Retina (tissue), 1 donor: ENCODE measurements at places on chromosomes 6 and 20.

GRCh38 chr6:95231416-95231815 lies 345.9 kb upstream of the MANEA start:
- DNase-seq, result no peak

GRCh38 chr20:52974179-52974594 lies 2.0 kb downstream of the TSHZ2 start:
- no peak for DNase-seq

DNA sequence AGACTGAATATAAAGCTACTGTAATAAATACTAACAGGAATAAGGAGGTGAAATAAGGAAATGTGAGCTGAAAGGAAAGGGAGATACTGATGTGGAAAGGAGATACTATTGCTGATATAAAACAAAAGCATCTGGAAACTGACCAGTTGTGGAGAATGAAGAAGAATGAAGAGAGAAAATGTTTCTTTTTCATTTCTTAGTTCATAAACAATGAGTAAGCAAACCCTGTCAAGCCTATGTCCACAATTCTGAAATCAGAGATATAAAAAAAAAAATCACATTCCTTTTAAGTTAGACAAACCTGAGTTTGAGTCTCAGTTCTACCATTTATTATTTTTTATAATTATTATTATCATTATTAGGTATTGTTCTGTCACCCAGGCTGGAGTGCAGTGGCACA lies 121.6 kb upstream of the GJE1 start:
- DNase-seq, result no peak

GRCh38 chr20:32478576-32478975 lies 106.6 kb downstream of the NOL4L start:
- no peak for DNase-seq

- peak; percentile 6 for DNase-seq
Observed at GRCh38 chr6:170093658-170094596, 197.0 kb downstream of the DLL1 start.

GRCh38 chr20:50487397-50487796 lies 22.8 kb upstream of the PTPN1 start:
- DNase-seq, result no peak

- DNase-seq, result no peak
Observed at GRCh38 chr6:139591075-139591865, 216.8 kb upstream of the CITED2 start.

DNA sequence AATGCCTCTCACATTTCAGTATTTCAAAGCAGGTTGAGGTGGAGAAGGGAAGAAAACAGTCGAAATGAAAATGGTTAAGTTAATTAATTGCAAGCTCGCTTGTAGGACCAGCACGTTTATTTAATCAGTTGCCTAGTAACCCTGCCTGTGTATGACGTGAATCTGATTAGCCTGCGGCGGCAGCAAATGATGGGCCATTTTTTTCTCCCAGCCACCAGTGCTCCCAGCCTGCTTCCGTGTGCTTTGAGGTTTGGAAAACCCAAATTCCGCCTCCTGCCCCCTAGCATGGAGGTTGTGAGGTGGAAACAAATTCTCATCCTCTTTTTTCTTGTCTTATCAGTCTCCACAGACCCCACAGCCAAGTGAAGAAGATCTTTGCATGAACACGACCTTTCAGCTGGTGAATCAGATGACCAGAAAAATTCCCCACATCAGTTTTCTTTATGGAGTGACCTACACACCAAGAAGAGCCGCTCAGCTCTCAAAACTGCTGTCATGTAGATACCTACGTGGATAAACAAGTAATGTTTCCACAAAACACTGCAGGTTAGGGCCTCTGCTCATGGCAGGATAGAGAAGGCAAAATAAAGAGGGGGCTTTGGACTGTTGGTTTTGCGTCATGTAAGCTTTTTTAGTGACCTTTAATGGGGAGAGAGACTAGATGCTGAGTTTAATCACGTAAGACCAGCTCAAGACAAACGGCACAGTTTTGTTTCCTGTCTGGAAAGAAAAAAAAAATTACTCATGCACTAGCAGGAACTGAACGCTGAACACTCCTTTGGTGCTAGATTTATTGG lies 572.9 kb upstream of the NOX3 start:
- DNase-seq, result no peak

GRCh38 chr6:133288662-133289061 lies 47.5 kb downstream of the EYA4 start:
- no peak for DNase-seq

GRCh38 chr20:56439771-56440291 lies 27.8 kb downstream of the CASS4 start:
- no peak for DNase-seq

DNA sequence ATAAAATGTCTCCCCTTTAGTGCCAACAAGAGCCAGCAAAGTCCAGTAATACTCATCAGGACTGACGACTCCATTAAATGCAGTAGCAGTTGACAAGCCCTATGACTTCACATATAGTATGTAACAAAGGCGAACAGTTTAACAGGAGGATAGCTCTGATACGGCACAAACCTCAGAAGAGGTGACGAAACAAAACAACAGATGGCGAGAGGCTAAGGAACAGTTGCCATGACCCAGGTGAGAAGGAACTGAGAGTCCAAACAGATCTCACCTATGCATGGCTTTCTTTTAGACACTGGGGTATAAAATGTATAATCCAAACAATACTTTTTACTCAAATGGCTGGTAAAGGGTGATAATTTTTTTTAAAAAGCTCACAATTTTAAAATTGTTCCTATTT lies 37.1 kb downstream of the SYNE1 start:
- DNase-seq, result no peak

GRCh38 chr6:93453956-93454355 lies 34.6 kb upstream of the EPHA7 start:
- no peak for DNase-seq

DNA sequence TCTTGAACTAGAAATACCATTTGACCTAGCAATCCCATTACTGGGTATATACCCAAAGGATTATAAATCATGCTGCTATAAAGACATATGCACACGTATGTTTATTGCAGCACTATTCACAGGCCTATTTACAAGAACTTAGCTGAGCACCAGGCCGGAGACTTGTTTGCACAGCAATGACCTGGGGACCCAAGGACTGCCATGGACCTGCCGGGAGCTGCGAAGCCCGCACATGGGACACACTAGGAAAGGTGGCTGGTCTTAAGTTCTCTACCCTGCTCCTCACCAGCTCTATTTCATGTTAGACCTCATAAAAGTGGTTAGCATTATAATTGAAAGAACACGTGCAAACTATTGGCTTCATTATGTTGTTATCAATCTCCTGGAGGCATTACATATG lies 70.4 kb upstream of the CST7 start:
- no peak for DNase-seq

DNA sequence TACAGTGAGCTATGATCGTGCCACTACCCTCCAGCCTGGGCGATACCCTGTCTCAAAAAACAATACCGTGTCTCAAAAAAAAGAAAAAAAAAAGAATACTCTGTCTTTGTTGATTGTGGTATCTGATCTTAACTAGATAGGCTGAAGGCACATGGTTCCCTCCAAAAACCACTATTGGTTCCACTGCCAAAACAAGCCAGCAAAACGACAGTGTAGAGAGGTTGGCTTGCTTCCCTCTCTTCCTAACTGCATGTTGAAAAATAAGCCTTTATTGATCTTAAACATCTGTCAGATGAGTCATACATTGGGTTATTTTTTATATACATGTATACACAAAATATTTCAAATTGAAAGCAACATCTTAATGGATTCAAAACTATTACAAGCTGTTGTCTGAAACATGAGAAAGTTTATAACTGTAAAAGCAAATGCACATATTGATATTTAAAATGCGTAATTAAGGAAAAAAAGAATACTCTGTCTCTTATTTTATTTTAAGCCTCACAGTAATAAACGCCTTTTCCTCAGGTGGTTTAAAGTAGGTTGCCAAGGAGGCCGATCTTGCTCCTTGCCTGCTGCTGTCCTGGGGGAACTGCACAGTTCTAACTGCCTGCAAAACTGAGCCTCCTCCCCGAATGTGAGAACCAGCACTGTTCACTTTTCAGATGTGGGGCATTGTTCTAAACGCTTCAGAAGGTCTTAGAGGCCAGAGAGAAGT lies 7.0 kb upstream of the NINL start:
- DNase-seq, result no peak

DNA sequence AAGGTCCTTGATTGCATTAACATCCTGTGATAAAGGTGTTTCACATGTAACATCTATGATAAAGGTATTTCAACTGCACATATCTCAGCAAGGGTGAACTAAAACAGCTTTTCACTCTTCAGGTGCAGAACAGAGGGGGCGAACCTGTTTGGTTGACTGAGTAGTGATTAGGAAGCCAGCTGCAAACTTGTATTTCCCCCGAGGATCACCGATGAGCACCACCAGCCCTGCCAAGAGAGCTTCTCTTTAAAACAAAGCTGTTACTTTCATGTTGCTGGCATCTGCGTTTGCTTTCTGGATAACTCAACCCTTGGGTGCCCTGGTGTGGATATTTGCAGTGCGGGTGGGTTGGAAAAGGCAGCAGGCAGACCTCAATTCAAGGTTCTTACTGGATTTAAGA lies 39.6 kb downstream of the JAG1 start:
- no peak for DNase-seq

DNA sequence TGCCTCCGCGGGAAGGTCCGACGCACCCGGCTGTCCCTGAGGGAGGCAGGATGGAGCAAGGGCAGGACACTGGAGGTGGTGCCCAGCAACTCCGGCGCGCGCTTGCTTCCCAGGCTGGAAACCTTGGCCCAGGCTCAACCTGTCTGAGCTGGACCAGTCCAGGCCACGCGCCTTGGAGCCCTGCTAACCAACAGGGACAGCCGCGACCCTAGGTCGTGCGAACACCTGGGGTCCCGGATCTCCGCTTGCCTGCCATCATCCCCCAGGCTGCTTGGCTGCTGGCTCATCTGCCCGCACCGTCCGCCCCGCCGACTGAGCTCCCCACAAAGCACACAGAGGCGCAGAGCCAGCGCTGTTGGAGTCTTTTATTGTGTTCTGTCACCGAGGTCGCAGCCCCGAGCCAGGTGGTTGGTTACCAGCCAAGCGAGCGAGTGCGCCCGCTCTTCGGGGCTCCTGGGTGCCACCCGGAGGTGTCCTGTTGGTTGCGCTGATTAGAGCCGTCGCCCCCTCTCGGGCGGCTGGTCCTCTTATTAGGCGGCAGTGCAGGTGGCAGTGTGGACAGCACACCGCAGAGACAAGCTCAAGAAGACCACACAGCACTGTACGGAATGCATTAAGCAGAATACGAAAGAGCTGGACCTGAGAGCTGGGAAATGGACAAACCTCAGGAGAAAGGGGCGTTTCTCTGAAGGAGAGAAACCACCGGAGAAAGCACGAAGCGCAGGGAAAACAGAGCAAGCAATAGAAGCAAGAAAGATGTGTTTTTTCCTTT lies 3.8 kb downstream of the COL12A1 start:
- DNase-seq, result peak; percentile 80

DNA sequence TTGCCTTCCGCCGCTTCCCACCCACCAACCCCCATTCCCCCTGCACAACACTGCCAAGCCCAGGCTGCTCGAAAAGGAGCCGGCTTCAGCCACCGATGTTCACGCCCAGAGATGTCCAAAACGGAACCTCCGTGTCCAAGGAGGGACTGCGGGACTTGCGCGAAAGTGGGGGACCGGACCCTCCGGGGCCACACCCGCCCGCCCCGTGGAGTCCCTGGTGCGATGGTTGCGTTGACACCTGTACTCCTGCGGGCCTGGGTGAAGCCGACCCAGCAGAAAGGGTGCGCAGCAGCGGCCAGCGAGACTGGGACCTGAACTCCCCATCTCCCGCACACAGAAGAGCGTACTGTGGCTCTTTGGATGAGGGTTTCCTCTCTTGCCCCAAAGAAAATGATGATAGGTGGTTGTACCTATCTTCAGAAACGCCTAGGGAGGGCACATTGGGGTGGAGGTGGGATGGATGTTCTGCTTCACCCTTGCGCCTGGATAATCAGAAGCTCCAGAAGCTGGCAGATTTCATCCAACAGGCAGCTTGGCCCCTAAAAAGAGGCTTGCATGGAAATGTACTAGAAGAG lies 1.9 kb upstream of the VGLL2 start:
- peak; percentile 52 for DNase-seq

- DNase-seq, result no peak
Observed at GRCh38 chr6:54107470-54108090, 3.7 kb upstream of the MLIP start.

GRCh38 chr6:133187114-133187513 lies 54.0 kb upstream of the EYA4 start:
- DNase-seq, result no peak

DNA sequence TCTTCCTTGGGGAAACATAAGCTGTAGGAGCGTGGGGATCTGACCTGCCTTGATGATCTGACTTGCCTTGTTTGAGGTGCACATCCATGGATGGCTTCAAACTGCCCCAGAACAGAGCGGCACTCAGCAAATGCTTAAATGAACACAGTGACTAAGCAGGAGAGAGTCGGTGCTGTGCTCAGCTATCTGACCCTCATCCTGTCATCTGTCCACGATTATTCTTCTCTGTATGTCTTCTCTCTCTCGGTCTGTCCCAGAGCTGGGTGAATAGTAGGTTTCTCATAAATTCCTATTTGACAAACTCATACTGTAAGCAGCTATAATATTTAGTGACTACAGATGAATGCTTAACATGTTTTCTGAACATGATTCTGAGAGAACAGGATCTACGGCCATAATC lies 37.3 kb downstream of the TRAM2 start:
- DNase-seq, result no peak

DNA sequence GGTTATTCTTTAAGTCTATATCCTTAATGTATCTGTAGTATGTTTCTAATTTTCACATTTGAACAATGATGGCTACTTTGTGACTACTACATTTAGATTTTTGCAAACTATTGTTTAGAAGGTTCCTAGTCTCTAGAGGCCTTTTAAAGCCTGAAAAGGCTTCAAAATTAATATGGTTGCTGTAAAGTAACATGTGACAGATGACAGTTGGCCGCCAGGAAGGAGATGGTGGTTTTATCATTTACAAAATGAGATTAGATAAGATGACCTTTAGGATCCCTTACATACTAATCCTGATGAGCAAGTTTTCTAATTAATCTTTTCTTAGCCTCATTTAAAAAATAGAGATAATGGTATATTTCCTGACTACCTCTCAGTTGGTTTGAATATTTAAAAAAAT lies 18.8 kb downstream of the SCAF8 start:
- no peak for DNase-seq

DNA sequence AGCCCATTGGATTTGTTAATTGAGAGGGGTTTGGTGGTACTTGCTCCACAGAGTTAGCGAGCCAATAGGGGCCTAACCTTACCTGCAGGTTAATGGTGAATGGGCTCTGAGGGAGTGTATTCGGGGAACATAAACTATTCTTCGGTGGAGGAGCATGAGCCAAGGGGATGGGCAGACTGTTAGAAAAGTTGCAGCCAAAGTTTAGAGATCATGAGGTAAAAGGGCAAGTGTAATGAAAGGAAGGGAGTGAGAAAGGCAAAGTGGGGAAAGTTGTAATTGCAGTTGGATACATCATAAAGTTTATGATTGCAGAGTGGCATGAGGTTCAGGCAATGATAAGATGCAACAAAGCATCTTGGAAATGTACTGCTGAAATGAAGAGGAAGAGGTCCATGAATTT lies 142.1 kb upstream of the TBX18 start:
- DNase-seq, result no peak

- DNase-seq, result no peak
Observed at GRCh38 chr20:5069141-5069806, 50.5 kb downstream of the PCNA start.
